Stimulated activated memory B cell treated with anti-CD40 and anti-IgM and Interleukin-4, amounts not matched to agents 10 μg/mL and 1 μg/mL and 100 μg/mL, for 72 hours (primary cell): ENCODE measurements at places on chromosomes 7 and 10.

DNA sequence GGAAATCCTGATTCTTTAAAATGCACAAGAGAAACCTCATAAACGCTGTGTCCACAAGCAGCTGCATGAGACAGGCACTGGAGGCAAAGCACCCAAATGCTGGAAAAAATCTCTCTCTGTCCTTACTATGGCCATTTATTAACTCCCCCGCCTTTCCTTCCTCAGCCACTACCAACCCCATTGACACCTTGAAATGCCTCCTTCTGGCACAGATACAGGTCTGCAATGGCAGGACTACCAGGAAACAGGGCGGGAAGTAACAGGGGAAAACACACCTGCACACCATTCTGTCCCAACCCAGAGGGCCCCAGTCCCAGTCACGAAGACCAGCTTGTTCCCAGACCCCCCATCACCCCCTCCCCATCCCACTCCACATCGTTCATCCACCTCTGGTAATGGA lies 224.3 kb downstream of the PARD3 start:
- no peak for ATAC-seq

- no peak for ATAC-seq
Observed at GRCh38 chr7:80066639-80067038, 68.0 kb upstream of the GNAI1 start.

DNA sequence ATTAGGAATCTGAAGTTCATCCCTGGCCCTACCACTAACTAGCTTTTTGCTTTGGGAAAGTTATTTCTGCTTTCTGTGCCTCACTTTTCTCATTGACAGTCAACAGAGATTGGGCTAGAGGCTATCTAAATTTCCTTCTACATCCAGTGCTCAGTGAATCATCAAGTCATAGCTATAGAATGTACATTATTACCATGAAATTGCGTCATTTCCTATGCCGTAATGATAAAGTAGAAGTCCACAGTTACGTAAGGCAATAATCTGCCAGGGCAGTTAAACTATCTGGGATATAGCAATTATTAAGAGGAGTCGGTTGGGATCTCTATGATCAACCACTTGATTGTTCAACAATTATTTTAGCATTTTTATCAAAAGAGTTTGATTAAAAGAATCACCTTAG lies 64.4 kb downstream of the ITGB8 start:
- ATAC-seq, result no peak

GRCh38 chr7:143417734-143418383 lies 9.2 kb upstream of the EPHA1 start:
- no peak for ATAC-seq
